ENCODE measurements at places on chromosomes 4 and X.

DNA sequence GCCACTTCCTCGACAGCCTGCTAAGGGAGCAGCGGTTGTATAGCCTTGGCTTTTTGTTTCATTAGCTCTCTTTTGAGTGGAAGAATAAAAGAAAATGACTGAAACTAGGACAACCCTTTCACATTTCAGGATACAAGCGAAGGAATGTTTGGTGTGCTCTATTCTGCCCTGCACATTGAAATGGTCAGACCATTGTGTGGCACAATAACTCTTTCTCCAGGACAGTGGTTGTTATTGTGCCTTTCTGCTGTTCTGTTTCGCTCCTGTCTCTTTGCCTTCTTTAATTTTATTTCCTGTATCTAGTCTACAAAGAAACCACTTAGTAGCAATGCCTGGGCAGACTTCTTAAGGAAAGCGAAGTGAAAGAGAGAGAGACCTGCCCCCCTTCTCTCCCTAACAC, 473.7 kb downstream of the GBA3 start:
- DNase-seq: no peak

- no peak for DNase-seq
These were observed 1.1 kb downstream of the RAB39B start for GRCh38 chrX:155262970-155263754.

GRCh38 chr4:13640149-13640940, 12.8 kb upstream of the BOD1L1 start:
- DNase-seq: no peak

GRCh38 chrX:121256647-121257046, 209.2 kb downstream of the GLUD2 start:
- no peak for DNase-seq

- no peak for DNase-seq
These were observed 466.0 kb downstream of the DMD start for GRCh38 chrX:32745323-32745722.

GRCh38 chr4:48315728-48316630, 25.4 kb upstream of the SLAIN2 start:
- DNase-seq: no peak

DNA sequence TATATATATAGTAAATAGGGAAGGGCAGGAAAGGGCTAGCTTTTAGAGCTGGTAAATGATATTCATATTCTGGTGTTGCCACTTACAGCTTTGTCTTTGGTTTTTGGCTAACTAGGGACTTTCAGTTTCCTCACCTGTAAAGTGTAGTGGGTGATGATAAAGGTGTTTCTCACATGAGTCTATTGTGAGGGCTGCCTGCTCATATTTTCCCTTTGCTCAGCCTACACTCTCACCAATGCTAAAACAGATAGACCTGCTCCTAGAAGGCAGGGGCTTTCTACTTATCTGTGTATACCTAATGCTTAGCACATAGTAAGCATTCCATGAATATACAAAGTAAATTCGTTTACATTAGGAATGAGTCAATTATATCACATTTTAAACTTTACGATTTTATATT, 137.2 kb upstream of the HS3ST1 start:
- no peak for DNase-seq

Data from coronary artery (tissue), 2 donors.